ENCODE measurements at places on chromosomes 12 and 14.

GRCh38 chr14:100037353-100037752 lies 27.9 kb upstream of the EVL start:
- no peak for DNase-seq

DNA sequence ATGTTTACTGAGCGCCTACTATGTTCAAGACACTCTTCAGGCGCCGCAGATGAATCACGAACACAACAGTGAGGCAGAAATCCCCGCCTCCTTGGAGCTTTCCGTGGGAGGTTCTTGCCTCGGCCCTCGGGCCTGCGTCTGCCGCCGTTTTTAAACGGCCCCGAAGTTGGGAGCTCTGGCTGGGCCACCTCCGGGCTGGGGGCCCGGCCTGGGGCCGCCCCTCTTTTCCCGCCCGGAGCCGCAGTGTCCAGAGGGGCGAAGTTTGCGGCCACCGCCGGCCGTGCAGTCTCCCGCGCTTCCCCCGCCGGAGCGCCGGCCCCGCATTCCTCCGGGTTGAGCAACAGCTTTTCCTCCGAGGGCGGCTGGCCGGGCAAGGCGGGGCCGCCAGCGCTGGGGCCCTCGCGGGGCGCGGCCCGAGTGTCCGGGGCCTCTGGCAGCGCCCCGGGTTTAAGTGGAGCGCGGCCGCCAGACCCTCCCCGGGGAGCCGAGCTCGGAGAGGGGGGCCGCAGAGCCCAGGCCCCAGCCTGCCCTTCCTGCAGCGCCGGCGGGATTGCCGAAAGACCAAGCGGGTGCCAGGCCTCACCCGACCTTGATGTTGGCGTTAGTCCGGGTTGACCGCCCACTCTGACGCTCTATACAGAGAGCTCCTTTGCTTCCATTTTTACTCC lies 18.7 kb upstream of the CTDSP2 start:
- peak; percentile 52 for DNase-seq

- no peak for DNase-seq
Measured at GRCh38 chr14:52063052-52063462, 5.8 kb downstream of the NID2 start.

GRCh38 chr14:80419769-80420168 lies 208.5 kb upstream of the DIO2 start:
- no peak for DNase-seq

DNA sequence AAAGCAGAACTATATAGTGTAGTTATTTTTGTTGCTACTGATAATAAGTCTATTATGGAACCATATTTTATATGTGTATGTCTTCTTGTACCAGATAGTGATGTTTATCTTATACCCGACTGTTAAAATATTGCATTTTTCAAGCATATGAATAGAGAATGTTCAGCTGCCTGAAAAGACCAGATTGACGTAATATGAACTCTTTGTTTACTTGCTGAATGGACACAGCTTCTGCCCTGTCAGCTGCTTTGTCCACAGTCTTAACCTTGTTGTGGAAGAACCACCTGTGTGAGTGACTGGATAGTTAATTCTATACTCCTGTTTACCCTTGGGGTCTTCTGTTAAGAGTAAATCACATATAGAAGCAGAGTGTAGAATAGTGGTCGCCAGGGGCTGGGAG lies 109.3 kb downstream of the LGR5 start:
- DNase-seq = no peak

DNA sequence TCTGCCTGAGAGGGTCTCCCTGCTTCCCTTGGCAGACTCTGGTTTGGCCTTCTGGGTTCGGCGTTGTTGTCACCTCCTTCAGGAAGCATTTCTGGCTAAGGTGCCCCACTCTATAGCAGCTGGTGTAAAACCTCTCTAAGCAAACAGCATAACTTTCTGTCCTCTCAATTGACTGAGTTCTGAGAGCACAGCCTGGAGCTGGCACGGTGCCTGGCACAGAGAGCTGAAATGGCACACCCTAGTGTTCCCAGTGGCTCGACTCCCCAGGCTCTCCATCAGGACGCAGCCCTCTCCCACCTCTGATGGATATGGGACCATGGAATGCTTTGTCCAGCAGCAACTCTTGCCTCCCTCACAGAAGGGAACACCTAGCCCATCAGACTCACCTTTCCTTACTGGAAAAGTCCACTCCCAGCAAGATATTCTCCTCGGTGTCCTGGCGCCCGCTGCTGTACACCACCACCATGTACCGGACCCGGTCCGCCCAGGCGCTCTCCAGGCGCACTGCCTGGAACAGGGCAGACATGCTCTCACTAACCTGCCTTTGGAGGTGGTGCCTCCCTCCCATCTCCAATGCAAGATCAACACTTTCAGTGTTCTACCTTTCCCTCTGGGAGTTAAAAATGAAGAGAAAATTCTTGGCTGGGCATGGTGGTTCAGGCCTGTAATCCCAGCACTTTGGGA lies 40.6 kb downstream of the SSH1 start:
- no peak for DNase-seq

DNA sequence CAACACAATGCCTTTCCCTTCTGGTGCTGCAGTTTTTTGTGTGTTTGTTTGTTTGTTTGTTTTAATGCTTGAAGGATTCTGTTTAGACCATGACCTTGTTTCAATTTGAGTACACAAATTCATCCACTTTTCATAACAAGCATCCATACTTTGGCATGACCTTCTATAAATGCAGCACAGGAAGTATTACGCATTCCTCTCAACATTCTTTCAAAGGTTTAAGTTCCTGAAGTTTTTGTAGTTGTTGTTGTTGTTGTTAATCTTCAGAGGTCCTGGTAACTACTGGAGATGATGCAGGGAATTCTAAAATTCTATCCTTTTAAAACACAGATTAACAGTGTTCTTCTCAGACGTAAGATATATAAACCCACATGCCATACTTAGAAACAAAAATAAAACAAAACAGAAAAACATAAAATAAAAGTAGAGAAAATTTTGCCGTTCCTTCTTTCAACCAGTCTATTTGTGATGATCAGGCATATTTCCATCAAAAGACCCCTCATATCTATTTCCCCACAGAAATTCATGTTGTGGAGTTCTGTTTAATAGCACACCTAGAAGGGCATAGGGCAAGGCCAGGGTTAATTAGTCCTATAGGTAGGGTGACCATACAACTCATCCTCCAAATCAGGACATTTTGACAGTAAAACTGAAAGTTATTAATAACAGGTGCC lies 529.9 kb downstream of the NOVA1 start:
- DNase-seq = no peak

DNA sequence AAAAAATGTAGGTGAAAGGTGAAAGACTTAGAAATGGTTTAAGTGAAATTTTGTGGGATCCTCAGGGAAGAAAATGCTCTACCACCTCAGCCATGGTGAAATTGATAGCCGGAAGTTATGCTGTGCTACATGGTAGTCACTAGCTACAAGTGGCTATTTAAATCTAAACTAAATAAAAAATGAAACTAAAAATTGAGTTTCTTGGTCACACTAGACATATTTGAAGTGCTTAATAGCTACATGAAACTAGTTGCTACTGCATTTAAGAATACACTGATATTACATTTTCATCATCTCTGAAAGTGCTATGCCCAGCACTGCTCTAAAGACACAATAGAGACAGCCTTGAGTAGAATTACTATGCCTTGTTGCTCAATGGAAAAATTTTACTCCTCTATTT lies 10.3 kb upstream of the SLCO1B3 start:
- DNase-seq = no peak

DNA sequence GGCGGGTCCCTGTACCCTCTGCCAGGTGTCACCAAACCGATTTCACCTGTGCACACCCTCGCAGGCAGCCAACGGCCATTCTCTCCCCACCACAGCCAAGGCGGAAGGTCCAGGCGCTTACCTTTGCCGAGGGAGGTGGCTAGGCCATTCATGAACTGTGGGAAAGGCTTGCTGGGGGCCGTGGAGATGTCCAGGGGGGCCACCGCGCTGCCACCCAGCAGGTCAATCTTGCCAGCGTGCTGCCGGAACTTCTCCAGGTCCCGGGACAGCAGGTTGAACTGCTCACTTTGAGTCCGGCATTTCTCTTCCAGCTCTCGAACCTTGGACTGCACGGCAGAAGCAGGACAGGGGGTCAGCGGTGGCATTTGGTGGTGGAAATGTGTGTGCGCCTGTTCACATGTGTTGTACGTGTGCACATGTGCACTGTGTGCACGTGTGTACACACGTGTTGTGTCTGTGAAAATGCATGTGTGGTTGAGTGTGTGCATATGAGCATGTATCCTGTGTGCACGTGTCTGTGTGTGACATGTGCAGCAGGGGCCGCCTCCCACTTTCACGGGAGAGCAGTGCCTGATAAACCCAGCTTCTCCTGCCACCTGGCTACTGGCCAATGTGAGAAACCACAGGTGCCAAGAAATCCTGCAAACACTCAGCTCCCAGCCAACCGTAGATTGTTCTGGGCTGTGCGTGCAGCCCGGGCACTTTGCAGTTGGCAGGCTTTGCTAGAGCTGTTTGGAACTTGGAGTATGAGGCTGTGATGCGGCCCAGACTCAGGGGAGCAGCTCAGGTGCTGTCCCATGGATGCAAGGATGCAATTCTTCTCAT lies 118.9 kb downstream of the PIWIL1 start:
- DNase-seq = no peak

DNA sequence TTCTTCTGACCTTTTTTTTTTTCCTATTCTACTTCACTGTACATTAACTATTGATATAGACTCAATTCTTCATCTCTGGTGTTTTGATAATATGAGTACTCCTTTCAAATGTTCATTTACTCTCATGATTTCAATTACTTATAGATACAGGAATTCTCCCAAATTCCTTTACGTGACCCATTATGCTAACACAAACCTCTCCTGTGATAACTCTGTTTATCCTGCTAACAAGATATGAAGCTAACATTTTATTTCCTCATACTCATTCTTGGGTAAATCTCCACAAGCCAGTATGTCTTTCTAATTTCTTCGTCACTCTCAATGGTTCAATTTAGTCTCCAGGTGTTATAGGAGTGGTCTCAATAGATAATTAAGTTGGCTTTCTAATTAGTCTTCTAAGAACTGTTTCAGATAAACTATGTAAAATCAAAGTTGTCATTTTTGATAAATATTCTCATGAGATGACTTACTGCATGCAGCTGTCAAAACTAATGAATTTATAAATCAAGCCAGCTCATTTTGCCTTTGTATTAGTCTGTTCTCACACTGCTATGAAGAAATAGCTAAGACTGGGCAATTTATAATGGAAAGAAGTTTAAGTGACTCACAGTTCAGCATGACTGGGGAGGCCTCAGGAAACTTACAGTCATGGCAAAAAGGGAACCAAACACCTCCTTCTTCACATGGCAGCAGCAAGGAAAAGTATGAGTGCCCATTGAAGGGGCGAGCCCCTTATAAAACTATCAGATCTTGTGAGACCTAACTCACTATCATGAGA lies 130.6 kb upstream of the MYF6 start:
- no peak for DNase-seq

GRCh38 chr14:55121628-55122439 lies 7.2 kb upstream of the LGALS3 start:
- no peak for DNase-seq

GRCh38 chr12:92365836-92366235 lies 220.2 kb upstream of the BTG1 start:
- no peak for DNase-seq

DNA sequence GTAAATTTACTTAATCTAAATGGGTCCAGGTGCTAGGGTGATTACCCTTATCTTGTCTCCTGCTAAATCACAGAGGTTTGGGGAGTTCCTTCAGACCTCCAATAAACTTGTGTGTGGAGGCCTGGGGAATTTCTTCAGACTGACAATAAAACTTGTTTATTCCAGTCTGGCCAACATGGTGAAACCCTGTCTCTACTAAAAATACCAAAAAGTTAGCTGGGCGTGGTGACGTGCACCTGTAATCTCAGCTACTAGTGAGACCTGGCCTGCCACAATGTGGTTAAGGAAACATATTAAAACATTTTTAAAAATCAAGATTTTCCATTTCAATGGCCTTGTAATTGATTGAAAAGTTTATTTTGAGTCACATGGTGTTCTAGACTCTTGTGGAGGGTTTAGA lies 126.9 kb upstream of the FGD4 start:
- no peak for DNase-seq

- no peak for DNase-seq
Measured at GRCh38 chr14:58096731-58097130, 55.3 kb downstream of the ARMH4 start.
